Activated naive CD4-positive, alpha-beta T cell (primary cell): ENCODE measurements at places on chromosomes 7 and 10.

- DNase-seq = no peak
Measured at GRCh38 chr7:151379534-151380198, 30.2 kb downstream of the WDR86 start.

GRCh38 chr10:78358351-78358750, 324.7 kb downstream of the RPS24 start:
- no peak for DNase-seq

GRCh38 chr10:4319870-4320367, 506.1 kb upstream of the AKR1E2 start:
- DNase-seq = no peak

DNA sequence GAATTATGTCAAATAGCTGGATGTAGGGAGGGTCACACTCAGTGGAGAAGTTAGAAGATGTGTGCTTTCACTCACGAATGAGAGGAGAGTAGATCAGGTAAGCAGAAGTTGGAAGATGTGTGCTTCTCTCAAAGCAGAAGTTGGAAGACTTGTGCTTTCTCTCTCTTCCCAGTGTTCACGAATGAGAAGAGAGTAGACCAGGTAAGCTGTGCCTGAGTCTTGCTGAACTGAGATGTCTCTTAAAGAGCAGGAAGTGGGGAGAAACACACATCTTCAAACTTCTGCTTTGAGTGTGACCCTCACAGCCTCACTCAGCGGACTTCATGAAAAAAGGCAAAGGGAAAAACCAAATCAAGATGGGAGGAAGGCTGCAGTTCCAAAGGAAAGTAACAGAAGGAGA, 7.0 kb upstream of the TMEM243 start:
- DNase-seq = no peak

DNA sequence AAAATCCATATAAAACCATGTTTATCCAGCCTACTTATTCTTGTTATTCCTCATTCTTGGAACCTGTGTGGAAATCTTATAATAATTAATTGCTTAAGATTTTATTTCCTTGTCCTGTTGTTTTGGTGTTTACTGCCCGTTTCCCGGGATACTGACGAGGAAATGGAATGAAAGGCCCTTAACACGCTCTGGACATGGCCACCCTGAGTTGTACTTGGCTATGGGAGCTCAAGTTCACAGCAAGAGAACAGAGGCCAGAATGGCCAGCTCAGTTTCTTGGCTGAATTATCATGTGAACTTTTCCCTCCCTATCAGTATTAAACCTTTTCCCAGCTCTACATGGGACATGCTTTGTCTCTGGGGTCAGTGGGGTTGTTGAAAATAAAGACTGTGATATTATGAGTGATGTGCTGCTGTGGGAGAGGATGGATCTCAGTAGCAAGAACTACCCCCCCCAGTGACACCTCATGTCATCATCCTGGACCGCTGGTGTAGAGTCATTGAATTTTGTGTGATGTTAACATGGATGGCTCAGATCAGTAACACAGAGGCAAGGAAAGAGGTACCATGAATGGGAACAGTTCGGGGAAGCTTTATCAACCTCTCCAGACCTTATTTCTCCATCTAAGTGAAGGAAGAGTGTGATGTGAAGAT, 87.0 kb upstream of the IGFBP3 start:
- DNase-seq = no peak

GRCh38 chr7:105853931-105854419, 22.4 kb downstream of the ATXN7L1 start:
- DNase-seq = no peak

DNA sequence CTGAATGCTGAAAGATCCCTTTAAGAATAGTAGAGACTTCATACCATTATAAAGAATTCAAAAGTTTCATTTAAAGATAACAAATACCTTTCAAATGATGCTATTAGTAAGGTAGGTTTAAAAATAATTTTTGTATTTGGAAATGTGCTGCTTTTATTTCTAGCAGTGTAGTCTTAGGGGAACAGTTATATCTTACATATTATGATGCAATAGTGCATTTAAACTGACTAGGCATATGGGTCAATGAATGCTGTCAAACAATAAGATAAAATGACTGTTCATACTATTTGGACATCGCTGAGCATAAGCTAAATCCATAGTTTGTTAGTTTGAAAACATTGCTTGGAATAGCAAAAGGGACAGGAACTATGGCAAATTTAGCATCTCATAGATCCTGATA, 354.8 kb upstream of the SEMA3A start:
- no peak for DNase-seq

DNA sequence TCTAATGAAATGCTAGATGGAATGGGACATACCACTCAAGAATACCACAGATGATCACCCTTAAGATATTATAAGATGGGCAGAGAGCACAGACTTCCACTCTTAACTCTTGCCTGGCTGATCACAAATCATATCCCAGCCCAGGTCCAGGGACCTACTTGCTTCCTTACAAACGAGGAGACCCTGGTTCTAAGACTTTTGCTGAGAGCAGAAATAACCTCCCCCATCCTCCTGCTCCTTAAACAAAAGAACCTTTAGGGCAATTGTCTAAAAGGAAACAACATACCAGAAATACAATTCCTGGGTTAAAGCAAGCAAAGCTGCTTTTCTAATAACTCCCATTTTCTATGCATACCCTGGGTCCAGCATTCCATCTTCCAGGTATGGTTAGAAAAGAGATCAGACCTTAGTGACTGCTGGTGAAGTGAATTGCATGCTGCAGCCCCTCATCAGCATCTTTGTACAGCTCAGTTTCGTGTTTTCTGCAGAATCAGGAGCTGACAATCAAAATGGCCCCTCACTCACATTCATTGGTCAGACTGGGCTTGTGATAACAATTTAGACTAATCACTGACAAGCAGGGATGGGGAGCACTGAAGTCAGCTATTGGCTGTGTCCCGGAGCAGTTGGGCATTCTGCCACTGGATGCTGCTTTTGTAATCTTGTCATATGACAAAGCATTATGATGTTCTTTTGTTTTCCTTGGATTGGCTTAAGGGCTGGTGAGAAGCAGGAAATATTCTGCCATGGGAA, 14.6 kb downstream of the IFIT3 start:
- no peak for DNase-seq

DNA sequence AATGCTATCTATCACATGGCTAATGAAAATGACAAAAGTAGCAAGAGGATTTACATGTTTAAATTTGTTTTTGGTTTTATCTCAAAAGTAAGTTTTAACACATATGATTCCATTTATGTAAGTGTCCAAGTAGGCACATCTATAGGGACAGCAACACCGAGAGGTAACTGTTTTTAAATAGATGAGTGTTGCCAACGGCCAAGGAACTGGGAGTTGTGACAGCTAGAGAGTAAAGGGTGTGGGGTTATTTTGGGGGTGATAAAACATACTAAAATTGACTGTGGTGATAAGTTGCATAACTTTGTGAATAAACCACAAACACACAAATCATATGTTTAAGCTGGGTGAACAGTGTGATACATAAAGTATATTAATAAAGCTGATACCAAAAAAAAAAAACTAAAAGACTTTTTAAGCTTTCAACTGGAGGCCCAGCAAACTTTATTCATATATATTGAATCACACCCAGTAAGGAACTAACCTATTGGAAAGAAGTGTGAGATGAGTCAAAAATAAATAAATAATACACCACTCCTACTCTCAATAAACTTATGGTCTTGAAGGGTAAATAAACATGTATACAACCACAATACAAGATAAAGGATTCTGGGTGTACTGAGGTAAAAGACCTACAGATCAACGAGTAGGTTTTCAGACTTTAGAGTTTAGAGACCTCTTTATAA, 33.0 kb downstream of the LRRC72 start:
- DNase-seq = no peak

- DNase-seq = no peak
Measured at GRCh38 chr7:106493041-106493731, 167.8 kb downstream of the CCDC71L start.

DNA sequence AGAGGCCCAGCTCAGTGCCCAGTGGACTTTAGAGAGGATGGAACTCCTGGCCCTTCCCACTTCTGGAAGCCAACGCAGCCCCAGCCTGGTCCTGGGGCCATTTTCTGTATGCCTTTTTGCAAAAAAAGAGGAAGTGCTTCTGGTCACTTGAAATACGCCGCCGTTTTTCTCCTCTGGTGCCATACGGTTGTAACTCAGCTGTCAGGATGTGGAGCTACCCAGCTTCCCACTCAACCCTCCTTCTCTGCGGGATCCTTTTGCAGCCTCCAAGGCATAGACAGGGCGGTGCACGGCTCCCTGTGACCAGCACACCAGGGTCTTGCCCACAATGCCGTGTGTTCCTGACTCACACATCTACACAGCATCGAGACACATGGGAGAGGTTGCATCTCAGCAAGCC, 369.6 kb downstream of the TCERG1L start:
- no peak for DNase-seq

DNA sequence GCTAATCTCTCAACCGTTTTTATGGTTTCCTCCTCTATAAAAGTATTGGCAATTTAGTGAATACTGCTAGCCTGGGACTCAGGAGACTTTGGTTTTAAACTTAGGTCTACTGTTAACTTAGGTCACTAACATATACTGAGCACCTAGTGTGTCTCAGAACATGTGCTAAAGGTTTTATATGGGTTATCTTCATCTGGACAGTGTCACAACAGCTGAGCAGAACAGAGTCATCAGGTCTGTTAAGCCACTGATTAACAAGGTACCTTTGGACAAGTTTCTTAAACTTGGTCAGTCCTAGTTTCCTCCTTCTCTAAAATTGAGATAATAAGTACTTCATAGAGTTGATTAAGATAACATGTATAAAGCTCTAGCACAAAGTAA, 30.6 kb downstream of the NET1 start:
- DNase-seq = no peak

DNA sequence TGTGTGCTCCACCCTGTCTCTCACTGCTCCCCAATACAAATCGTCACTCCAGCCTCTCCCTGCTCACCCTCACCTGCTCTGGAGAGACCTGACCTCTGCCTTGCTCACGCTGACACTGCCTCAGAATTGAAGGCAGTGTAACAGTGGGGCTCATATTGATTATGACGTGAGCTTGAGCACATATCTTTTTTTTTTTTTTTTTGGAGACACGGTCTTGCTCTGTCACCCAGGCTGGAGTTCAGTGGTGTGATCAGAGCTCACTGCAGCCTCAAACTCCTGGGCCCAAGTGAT, 84.7 kb downstream of the TBXAS1 start:
- no peak for DNase-seq

GRCh38 chr7:30733691-30734090, 18.2 kb upstream of the INMT start:
- DNase-seq = no peak

DNA sequence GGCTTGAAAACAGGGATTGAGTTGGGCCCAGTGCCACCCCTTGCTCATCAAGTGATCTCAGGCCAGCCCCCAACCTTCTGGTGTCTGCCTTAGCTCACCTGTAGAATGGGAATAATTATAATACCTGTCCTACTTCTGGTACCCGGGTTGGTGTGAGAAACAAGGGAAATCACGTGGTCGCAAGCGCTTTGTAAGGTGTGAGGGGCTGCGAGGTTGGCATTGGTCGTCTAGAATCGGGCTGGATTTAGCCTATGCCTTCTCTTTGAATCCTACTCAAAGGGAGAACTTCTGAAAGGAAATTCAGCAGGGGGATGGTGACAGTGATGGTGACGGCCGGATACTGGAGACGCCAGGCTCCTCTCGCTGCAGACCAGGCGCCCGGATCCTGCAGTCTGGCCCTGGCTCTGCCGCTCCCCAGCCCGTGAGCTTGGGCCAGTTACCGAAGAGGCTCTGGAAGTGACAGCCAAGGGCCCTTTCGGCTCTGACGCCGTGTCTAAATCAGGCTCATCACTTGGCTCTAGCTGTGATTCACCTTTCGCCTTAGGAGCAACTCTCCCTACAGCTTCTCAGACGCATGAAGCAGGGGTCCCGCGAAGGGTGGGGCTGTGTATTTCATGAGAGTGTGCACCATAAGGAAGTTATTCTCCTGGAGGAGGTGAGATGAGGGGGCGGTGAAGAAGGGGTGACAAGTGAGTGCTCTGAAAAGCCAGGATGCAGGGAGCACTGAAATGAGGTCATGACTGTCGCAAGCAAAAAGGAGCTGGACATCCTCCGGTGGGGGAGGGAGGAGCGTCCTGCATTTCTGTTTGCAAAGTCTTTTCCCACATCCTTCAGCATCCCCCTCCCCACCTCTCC, 4.0 kb upstream of the CREB5 start:
- no peak for DNase-seq

GRCh38 chr7:71618278-71618677, 486.3 kb downstream of the GALNT17 start:
- no peak for DNase-seq

GRCh38 chr7:148537435-148537834, 53.1 kb upstream of the C7orf33 start:
- no peak for DNase-seq

GRCh38 chr7:39099146-39099545, 121.4 kb downstream of the POU6F2 start:
- DNase-seq = no peak
